ENCODE measurements at places on chromosomes 5 and 9.
A peak's percentile ranks its signal among the peaks of the same experiment; 100 is the strongest.

GRCh38 chr9:136339173-136339957 is 12.0 kb downstream of the GPSM1 start:
- DNase-seq: peak; percentile 26

DNA sequence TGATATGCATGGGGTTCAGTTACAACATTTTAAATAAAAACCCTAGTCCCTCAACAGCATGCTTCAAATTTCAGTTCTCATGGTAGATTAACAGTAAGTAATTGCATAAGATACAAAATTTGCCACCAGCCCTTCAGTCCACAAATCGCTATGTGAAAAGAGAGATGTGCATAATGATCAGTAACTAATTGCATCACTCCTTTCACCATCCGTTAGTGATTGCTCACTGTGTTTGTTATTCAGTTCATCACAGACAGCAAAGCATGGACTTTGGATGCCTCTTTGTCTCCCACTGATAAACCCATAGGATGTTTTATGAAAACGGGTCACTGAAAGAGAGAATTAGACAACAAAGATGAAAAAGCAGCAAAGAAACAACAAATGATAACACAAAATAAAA is 103.2 kb downstream of the MCTP1 start:
- DNase-seq: no peak

GRCh38 chr5:66406761-66407336 is 189.3 kb upstream of the MAST4 start:
- DNase-seq: no peak

GRCh38 chr9:109542922-109543321 is 44.8 kb upstream of the PTPN3 start:
- DNase-seq: no peak

DNA sequence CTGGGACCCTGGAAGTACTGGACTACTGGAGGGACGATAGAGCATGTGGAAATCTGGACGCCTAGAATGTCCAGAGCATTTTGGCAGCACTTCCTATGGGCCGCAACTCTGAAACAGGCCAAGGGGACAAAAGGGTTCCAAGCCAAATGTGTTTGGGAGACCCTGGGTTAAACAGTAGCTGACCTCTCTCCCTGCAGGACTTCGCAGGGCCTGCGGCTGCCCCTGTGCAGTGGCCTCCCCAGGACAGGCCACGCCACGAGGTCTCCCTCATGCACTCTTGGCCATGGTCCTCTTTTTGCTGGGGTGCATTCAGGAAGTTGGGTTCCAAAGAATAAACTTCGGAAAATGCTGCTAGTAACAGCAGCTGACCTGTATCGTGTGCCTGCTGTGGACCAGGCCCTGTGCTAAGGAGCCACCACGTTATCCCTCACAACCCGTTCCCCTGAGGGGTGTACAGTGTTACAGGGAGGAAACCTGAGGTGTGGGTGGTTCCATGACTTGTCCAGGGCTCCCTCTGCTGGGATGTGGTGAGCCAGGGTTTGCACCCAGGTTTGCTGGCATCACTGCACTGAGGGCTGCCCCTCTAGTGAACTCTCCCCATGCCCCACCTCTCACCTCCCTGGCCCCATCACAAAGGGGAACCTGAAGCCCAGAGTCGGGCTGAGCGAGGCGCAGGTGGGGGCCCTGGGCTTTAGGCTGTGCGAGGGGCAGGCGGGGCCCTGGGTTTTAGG is 79.4 kb downstream of the AMBP start:
- DNase-seq: no peak

GRCh38 chr5:94359880-94360279 is 258.5 kb downstream of the KIAA0825 start:
- no peak for DNase-seq

DNA sequence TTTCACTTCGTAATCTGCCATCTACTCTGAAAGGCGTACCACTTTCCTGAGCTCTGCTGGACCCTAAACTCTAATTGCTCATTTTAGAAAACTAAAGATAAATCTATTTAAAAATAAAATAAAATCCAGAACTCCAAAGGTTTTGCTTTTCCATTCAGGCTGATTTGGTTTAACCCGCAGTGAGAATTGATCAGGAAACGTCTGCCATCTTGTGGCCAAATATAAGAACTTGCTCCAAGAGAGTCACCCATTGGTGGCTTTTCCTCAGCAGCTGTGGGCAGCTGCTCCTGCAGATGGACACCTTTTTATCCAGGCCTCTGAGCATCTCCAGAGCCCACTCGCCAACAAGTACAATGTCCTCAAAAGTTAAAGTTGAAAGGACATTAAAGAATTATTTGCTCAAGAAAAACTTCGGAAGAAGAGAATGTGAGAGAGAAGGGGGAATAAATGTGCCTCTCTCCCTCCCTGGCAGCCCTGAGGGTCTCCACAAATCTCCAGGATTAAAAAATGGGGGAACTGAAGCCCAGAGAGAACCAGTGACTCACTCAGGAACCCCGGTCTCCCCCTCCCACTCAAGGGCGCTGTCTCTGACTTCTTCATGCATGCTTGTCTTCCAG is 4.1 kb downstream of the SAXO1 start:
- peak; percentile 65 for DNase-seq

GRCh38 chr9:83956086-83956435 is 24.0 kb downstream of the HNRNPK start:
- DNase-seq: no peak

- DNase-seq: no peak
Observed at GRCh38 chr9:90044710-90045151, 439.9 kb downstream of the GADD45G start.

DNA sequence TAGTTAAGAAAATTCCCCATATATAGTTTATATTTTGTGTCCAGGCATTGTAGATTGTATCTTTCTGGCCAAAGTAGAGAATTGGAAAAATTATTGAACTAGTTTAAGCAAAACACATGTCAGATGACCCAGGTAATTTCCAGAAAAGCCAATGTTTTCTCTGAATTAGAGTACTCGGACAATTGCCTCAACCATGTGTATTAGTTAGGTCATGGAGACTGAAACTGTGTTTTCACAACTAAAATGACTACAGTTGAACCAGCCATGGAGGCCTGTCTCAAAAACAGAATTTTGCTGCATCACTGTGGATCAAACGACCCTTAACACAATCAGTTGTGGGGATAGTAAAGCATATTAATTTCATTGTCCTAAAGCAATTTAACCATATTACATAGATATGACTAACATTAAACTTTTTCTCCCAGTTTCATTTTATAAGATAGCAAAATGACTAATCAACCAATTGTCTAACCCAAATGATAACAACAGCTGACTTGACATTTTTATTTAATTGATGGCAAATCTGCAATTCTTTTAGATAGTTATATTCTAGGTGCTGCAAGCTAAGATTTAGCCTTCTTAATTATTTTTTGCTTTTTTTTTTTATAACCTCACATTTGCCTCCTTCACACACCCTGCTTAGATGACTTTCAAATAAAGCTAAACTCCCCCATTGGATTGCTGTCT is 39.2 kb upstream of the SPDL1 start:
- no peak for DNase-seq

DNA sequence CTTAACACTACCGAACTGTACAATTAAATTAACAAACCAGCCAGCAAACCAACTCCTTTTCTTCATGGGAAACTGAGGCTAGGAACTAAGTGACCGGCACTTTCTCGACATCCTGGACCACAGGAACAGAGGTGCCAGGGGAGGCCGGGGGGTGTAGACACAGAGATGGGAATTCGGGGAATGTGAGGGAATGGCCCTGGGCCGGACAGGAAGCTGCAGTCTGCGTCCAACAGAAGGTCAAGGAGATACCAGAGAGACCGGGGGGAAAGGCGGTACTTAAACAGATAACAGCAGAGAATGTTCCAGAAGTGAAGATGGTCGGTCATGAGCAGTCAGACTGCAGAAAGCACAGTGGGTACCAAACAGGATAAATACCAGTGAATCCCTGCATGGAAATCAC is 40.3 kb downstream of the DBH start:
- no peak for DNase-seq

DNA sequence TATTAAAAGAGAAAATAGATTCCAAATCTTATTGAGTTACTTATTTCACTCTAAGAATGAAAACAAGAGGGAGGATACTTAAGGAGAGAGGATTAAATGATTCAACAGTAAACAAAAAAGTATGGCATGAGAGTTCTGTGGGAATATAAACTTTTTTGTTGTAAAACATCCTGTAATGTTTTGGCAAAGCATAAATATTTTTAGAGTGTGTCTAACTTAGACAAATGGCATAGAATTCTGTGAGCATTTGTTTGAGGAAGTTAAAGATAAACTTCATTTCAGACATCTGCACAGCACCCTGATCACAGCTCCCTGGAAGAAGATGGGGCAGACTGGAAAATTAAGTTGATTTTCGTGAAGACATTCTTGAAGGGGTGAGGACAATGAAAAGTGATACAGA is 246.8 kb upstream of the HAPLN1 start:
- DNase-seq: no peak

DNA sequence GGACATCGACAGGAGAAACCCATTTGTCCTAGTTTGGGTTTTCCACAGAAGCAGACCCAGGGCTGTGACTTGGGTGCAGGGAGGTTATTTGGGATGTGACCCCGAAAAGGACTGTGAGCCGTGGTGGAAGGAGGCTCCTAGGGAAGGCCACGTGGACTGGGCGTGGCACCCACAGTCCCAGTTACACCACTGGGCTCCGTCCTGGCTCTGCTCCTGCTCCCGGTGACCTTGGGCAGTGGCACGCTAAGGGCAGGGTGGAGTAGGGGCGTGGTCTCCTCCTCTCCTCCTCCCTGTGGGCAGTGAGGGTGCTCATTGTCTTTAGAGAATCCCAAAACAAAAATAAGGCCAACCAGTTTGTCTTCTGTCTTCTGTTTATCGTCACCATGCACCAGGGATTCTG is 190.1 kb downstream of the GADD45G start:
- no peak for DNase-seq

GRCh38 chr9:98897745-98898144 is 46.0 kb upstream of the COL15A1 start:
- no peak for DNase-seq

Measured in AML-193 (cell line).